ENCODE measurements at places on chromosomes 2 and 18. TPM values are rescaled to one million over a fixed set of nuclear protein-coding genes. Genes with fewer than 3 reads are reported as not detected.

The SERPINB11 gene
- not detected for total RNA-seq

The SERPINB2 gene
- not detected for total RNA-seq

The GALNT3 gene
- total RNA-seq, result 88.6 TPM

The ALLC gene
- total RNA-seq, result not detected

The IL1R1 gene
- total RNA-seq, result 24.8 TPM

The TLX2 gene
- not detected for total RNA-seq

The BARD1 gene
- total RNA-seq, result 13.8 TPM

The TNFRSF11A gene
- total RNA-seq, result 56.2 TPM

The RNF152 gene
- 103 TPM for total RNA-seq

The SRD5A2 gene
- not detected for total RNA-seq

The PDE1A gene
- 2.2 TPM for total RNA-seq

The EFR3B gene
- 2.5 TPM for total RNA-seq

The SPATA3 gene
- not detected for total RNA-seq

The QPCT gene
- total RNA-seq, result 4.2 TPM

The EIF4E2 gene
- 104 TPM for total RNA-seq

The MARCHF4 gene
- total RNA-seq, result 0.73 TPM

The ACMSD gene
- total RNA-seq, result not detected

The DPP10 gene
- total RNA-seq, result 11.2 TPM

The CCDC74A gene
- 1.1 TPM for total RNA-seq

The TTR gene
- total RNA-seq, result 1.9 TPM

The COBLL1 gene
- total RNA-seq, result 33.3 TPM

The SERPINB5 gene
- total RNA-seq, result 3.7 TPM

The ALPG gene
- total RNA-seq, result 1.8 TPM

The AFTPH gene
- 57.9 TPM for total RNA-seq

The C2orf92 gene
- total RNA-seq, result 7.2 TPM

The MAPK4 gene
- total RNA-seq, result 0.12 TPM
